H9 (cell line): ENCODE measurements at places on chromosomes 11 and 22. TPM values are rescaled to one million over a fixed set of nuclear protein-coding genes. Genes with fewer than 3 reads are reported as not detected.

- no peaks in the 10 kb centered on the region for H3K27me3 ChIP-seq
- peaks cover 72% of the 10 kb centered on the region for H3K36me3 ChIP-seq
- no peaks in the 10 kb centered on the region for H3K4me1 ChIP-seq
- no peak overlapping the region for H3K4me3 ChIP-seq
- DNase-seq, result no peak
- no peak overlapping the region for H3K27ac ChIP-seq
Observed at GRCh38 chr22:19497245-19497644, 17.5 kb downstream of the CDC45 start.

- DNase-seq, result no peak
- H3K4me3 ChIP-seq, result no peak overlapping the region
- no peaks in the 10 kb centered on the region for H3K36me3 ChIP-seq
- no peaks in the 10 kb centered on the region for H3K4me1 ChIP-seq
Observed at GRCh38 chr22:20273758-20274181, 5.7 kb upstream of the RTN4R start.

DNA sequence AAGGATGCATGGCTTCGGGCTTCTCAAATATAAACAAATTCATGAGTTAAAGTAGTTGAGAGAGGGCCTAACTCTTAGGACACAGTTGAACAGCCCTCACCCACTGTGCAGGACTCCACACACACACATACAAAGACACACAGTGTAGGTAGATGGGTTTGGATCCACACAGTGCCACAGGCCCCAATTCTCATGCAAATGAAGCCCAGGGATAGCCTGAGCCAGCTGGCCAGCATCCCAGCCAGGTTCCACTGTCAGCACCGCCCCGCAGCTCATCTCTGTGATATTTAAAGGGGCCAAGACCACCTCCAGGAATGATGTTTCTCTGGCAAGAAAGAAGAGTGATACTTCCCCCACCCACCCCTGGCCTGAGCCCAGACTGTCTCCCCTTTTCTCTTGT lies 11.7 kb downstream of the SLC35C1 start:
- no peaks in the 10 kb centered on the region; the same call in 1 of the 2 replicates for H3K4me1 ChIP-seq
- no peaks in the 10 kb centered on the region for H3K27me3 ChIP-seq
- H3K36me3 ChIP-seq, result no peaks in the 10 kb centered on the region
- peak; percentile 79 for DNase-seq
- H3K4me3 ChIP-seq, result no peak overlapping the region
- no peak overlapping the region for H3K27ac ChIP-seq

GRCh38 chr11:123690485-123690884 lies 36.1 kb upstream of the SCN3B start:
- no peaks in the 10 kb centered on the region for H3K27me3 ChIP-seq
- H3K27ac ChIP-seq, result no peak overlapping the region
- no peaks in the 10 kb centered on the region for H3K36me3 ChIP-seq
- no peaks in the 10 kb centered on the region for H3K4me1 ChIP-seq
- DNase-seq, result no peak
- no peak overlapping the region for H3K4me3 ChIP-seq

DNA sequence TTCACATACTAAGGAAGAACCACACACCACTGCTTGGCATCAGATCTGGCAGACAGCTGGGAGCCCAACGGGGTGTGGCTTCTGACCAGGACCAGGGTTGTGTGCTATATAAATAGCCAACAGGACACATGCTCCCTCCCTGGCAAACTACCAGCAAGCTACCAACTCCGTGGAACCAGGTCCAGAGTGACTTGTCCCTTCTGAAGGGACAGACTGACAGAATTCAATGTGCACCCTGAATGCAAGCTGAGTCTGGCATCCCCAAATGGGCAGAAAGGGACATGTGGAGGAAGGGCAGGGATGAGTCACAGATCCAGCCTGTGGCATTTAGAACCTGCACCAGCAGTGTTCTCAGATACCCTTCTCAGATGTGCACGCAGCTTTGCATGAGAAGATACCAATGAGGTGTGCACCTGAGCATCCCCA lies 92.9 kb downstream of the MICAL3 start:
- H3K4me3 ChIP-seq, result no peak overlapping the region
- H3K36me3 ChIP-seq, result peaks cover 2% of the 10 kb centered on the region; the same call in 1 of the 2 replicates
- no peak for DNase-seq
- no peaks in the 10 kb centered on the region for H3K4me1 ChIP-seq
- no peak overlapping the region for H3K27ac ChIP-seq

DNA sequence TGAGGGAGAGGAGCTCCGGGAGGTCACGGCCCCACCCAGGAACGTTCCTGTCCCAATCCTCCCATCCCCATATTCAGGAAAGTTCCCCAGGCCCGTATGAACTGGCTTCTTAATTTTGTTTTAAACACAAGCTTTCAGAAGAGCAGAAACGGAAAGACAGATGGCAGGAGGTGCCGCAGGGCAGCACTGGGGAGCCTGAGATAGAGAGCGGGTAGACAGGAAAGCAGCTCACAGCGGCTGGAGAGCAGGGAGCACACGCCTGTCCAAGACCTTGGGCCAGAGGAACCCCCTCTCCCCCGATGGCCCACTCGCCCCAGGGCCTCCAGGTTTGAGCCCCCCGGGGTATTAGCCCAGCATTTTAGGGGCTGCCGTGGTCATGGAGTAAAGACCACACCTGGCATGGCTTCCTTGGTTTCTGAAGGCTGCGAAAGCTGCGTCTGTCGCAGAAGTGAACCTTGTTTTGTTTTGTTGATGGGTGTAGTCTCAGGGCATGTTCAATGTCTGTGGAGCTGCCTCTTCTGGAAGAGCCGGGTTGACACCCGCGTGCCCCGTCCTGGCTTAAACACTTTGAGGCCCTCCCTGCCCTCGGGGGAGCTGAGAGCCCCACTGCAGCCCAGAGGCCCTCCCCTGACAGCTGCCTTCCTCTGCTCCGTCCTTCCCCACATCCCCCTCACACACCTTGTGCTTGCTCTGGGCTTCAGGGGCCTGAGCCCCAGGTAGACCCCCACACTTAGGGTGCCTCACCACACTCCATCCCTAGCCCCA lies 17.9 kb upstream of the KCNQ1OT1 start:
- peaks cover 17% of the 10 kb centered on the region; the same call in 1 of the 2 replicates for H3K27me3 ChIP-seq
- peaks cover 5% of the 10 kb centered on the region; the same call in 1 of the 2 replicates for H3K4me1 ChIP-seq
- H3K4me3 ChIP-seq, result no peak overlapping the region
- no peak for DNase-seq

- H3K27ac ChIP-seq, result no peak overlapping the region
- H3K27me3 ChIP-seq, result no peaks in the 10 kb centered on the region
Observed at GRCh38 chr11:14318581-14318981, 40.4 kb downstream of the RRAS2 start.

DNA sequence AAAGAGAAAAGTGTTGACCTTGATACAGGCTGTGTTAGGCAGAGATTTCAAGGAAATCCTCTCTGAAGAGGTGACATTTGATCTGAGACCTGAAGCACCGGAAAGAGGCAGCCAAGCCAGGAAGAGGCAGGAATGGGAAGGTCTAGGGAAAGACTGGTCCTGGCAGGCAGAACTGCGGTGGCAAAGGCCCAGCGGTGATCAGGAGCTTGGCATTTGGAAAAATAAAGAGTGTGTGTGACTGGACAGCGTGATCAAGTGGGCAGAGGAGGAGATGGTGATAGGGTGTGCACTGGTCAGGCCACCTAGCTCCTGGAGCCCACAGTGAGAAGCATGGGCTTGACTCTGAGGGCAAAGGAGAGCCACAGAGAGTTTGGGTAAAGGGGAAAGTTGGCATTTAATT lies 27.2 kb upstream of the GAB4 start:
- no peak overlapping the region for H3K27ac ChIP-seq
- no peaks in the 10 kb centered on the region for H3K4me1 ChIP-seq
- no peaks in the 10 kb centered on the region for H3K36me3 ChIP-seq

GRCh38 chr11:19193916-19194315 lies 7.9 kb downstream of the CSRP3 start:
- H3K27me3 ChIP-seq, result no peaks in the 10 kb centered on the region
- H3K27ac ChIP-seq, result no peak overlapping the region
- no peaks in the 10 kb centered on the region for H3K36me3 ChIP-seq
- no peak overlapping the region for H3K4me3 ChIP-seq
- no peak for DNase-seq

- H3K27ac ChIP-seq, result no peak overlapping the region
- no peaks in the 10 kb centered on the region for H3K27me3 ChIP-seq
- H3K4me3 ChIP-seq, result no peak overlapping the region
- H3K36me3 ChIP-seq, result no peaks in the 10 kb centered on the region
Observed at GRCh38 chr11:47005441-47005840, 68.9 kb downstream of the CSTPP1 start.

DNA sequence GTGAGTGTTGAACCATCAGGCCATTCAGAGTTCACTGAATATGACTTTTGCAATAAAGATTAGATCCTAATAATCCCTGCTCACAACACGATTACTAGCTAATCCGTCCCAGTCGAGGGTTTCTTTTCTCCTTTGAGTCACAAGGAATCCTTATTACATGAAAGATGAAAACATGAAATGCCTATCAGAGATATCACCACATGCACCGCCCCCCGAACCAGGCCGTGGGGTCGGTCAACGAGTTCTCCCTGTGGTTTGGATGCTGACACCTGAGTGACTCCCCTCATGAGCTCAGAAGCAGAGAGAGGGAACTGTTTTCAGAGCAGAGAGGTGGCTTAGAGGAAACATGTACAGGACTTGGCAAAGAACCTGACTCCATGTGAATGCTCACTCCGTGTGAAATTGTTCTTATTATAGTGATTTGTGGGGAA lies 263.3 kb downstream of the ETS1 start:
- H3K4me3 ChIP-seq, result no peak overlapping the region
- no peak for DNase-seq
- H3K4me1 ChIP-seq, result no peaks in the 10 kb centered on the region
- no peaks in the 10 kb centered on the region for H3K36me3 ChIP-seq

- H3K27me3 ChIP-seq, result no peaks in the 10 kb centered on the region
- no peaks in the 10 kb centered on the region for H3K4me1 ChIP-seq
Observed at GRCh38 chr22:37726241-37726887, 29.5 kb downstream of the TRIOBP start.

GRCh38 chr11:12671370-12671769 lies 2.9 kb upstream of the TEAD1 start:
- no peak overlapping the region for H3K27ac ChIP-seq
- no peaks in the 10 kb centered on the region for H3K4me1 ChIP-seq
- no peaks in the 10 kb centered on the region; the same call in 1 of the 2 replicates for H3K36me3 ChIP-seq
- H3K4me3 ChIP-seq, result no peak overlapping the region
- no peaks in the 10 kb centered on the region; the same call in 1 of the 2 replicates for H3K27me3 ChIP-seq
- no peak for DNase-seq

DNA sequence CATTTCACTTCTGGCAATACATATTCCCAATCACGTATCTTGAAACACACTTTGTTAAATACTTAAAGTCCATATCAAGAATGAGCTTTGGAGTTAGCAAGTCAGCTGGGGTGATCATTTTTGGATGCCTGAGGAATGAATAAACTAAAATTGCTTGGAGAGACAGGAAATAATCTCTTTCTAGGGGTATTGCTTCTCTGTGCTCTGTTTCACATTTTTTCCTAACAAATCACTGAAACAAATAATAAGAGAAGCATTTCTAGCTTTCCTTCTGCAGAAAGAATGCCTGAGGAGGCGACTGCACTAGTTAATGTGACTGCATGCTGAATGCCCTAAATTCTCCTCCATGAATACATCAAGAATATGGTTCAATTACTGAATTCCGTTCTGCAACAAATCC lies 541.4 kb upstream of the CCDC90B start:
- no peak for DNase-seq
- H3K36me3 ChIP-seq, result no peaks in the 10 kb centered on the region
- no peaks in the 10 kb centered on the region for H3K4me1 ChIP-seq
- H3K4me3 ChIP-seq, result no peak overlapping the region
- H3K27me3 ChIP-seq, result no peaks in the 10 kb centered on the region
- H3K27ac ChIP-seq, result no peak overlapping the region

DNA sequence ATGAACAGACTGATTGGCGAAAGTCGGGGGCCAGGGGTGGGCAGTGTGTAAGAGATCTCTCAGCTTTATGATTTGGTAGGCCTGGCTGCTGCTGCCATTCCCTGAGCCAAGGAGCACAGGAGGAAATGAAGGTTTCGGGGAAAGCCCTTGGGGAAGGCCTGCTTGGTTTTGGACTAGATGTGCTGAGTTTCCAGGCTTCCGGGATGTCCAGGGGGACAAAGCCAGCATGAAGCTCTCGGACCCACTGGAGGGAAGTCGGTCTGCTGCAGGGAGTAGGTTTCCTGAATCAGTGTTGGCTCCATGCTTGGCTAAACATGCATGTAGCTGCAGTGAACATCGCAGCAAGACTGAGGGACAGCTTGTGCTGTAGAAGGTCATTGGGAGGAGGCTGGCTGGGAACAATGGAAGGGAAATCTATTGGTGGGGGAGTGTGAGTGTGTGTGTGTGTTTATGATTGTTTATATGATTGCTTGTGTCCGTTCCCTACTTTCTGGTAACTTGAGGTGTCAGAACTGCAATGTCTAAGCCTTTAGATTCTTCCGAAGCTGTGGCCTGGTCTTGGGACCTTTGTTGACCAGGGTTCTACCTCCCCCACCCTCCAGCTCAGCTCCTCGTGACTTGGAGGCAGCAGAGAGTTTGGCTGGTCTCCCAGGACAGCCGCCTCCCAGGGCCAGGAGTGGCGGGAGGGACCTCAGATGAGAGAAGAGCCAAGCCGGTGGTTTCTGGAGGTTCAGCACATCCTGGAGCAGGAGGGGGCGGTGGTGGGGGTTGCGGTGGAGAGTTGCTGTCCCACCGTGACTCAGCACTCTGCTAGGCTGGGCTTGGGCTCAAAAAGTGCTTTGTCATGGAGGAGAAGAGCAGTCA lies 4.0 kb upstream of the FTH1 start:
- peak; percentile 99 for DNase-seq
- H3K27me3 ChIP-seq, result no peaks in the 10 kb centered on the region
- peaks cover 12% of the 10 kb centered on the region; the same call in 1 of the 2 replicates for H3K4me1 ChIP-seq
- H3K4me3 ChIP-seq, result peak overlapping the region; percentile 16; the same call in 1 of the 2 replicates
- peaks cover 8% of the 10 kb centered on the region for H3K36me3 ChIP-seq

DNA sequence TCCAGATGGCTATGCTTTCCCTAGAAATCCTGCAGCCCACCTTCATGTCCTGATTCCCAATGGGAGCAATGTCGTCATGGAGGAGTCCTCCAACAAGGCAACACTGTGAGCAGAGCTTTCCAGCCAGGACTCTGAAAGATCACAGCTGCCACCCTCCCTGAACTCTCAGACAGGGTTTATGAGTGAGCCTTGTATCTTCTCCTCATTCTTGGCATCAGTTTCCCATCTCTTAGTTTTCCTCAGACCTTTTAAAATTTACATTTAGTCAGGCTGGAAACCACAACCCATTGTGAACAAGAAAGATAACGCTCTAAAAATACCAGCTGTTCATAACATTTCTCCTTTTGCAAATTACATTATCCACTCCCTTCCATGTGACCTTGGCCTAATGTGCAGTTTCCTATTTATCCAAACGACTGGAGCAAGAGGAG lies 15.6 kb upstream of the LYVE1 start:
- H3K4me3 ChIP-seq, result no peak overlapping the region
- H3K27ac ChIP-seq, result no peak overlapping the region
- DNase-seq, result no peak
- peaks cover 2% of the 10 kb centered on the region; the same call in 1 of the 3 replicates for H3K36me3 ChIP-seq
- H3K27me3 ChIP-seq, result no peaks in the 10 kb centered on the region

- DNase-seq, result peak; percentile 18
- H3K4me1 ChIP-seq, result no peaks in the 10 kb centered on the region
- H3K36me3 ChIP-seq, result no peaks in the 10 kb centered on the region
- no peak overlapping the region for H3K4me3 ChIP-seq
- no peak overlapping the region for H3K27ac ChIP-seq
- no peaks in the 10 kb centered on the region for H3K27me3 ChIP-seq
Observed at GRCh38 chr11:44622190-44622650, 56.8 kb downstream of the CD82 start.

The AIFM3 gene
- total RNA-seq, result 1.9 and 2.3 TPM in 2 replicates

The RBMXL2 gene
- total RNA-seq, result not detected in 2 replicates
